ENCODE measurements at places on chromosomes 5 and 9.

DNA sequence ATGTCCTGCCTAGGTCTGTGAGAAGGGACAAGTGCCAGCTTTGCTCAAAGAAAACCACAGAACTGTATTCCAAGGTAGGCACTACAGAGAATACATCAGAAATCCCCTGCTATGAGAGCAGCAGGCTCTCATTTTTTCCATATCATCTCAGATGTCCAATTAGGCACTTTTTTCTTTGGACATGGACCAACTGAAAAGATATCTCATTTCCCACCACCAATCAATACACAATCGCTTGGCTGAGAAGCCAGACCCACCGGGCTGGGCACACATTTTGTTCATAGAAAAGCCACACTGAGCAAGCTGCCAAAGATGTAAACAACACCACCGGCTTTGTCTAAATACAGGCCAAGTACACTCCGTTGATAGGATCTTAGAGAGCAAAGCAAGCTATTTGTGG, 25.9 kb downstream of the STOM start:
- no peak for DNase-seq
- no peak overlapping the region for H3K4me3 ChIP-seq
- H3K36me3 ChIP-seq: peaks cover 9% of the 10 kb centered on the region
- peaks cover 5% of the 10 kb centered on the region for H3K4me1 ChIP-seq
- H3K27me3 ChIP-seq: no peaks in the 10 kb centered on the region

- H3K4me1 ChIP-seq: no peaks in the 10 kb centered on the region
- H3K27ac ChIP-seq: no peak overlapping the region
- no peaks in the 10 kb centered on the region for H3K27me3 ChIP-seq
- no peak for DNase-seq
Observed at GRCh38 chr5:77224672-77225355, 14.3 kb downstream of the PDE8B start.

GRCh38 chr9:23444658-23445057, 381.4 kb downstream of the ELAVL2 start:
- no peaks in the 10 kb centered on the region for H3K36me3 ChIP-seq
- no peak overlapping the region for H3K27ac ChIP-seq
- no peak overlapping the region for H3K4me3 ChIP-seq

GRCh38 chr9:124394167-124394566, 21.1 kb downstream of the PSMB7 start:
- peaks cover 3% of the 10 kb centered on the region for H3K4me1 ChIP-seq
- H3K36me3 ChIP-seq: no peaks in the 10 kb centered on the region
- H3K27ac ChIP-seq: no peak overlapping the region
- no peak for DNase-seq
- H3K4me3 ChIP-seq: no peak overlapping the region

- no peaks in the 10 kb centered on the region for H3K27me3 ChIP-seq
- H3K4me3 ChIP-seq: no peak overlapping the region
- peak; percentile 61 for DNase-seq
- H3K27ac ChIP-seq: peak overlapping the region; percentile 56
Observed at GRCh38 chr9:92723299-92723625, 41.4 kb downstream of the BICD2 start.

GRCh38 chr5:34054400-34054729, 11.4 kb upstream of the C1QTNF3 start:
- no peaks in the 10 kb centered on the region for H3K27me3 ChIP-seq
- no peak overlapping the region for H3K4me3 ChIP-seq
- H3K36me3 ChIP-seq: no peaks in the 10 kb centered on the region
- no peaks in the 10 kb centered on the region for H3K4me1 ChIP-seq

All from breast epithelium (tissue), 4 donors.